Fibroblast of the conjunctiva (primary cell): ENCODE measurements at places on chromosomes 4 and X.

GRCh38 chrX:45794995-45795337, 594.3 kb upstream of the DIPK2B start:
- no peak for DNase-seq

DNA sequence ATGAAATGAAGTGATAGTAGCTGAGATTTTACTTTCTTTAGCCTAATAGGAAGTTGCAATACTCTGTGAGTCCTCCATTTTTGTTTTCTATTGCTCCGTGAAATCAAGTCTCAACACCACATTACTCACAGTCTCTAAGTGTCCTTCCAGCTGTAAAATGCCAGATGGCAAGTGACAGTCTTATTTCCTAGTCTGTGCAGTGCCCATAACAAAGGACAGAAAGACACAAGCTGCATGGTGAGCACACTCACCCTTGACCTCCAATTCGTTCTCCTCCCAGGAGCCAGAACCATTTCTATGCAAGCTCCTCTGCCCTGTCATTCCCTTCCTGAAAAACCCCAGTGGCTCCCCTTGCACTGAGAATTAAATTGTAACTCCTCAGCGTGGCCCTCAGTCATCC, 101.6 kb downstream of the PARM1 start:
- DNase-seq: no peak

DNA sequence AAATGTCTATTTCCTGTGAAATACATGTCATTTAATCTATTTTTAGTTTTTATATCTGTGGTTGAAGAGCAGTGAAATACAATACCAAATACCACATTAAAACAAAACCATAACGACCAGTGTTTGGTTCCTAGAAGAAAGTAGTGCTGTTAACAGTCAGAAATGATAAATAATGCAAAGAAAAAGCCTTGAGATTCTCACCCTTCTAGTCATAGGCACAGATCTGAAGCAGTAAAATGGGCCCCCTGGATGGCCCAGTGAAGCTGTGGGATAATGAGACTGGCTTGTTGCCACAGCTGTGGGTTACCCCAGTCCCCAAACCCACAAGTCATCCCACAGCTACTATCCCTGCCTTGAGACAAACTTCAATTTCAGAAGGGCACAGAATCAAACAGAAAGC, 137.3 kb upstream of the RPL34 start:
- DNase-seq: no peak

GRCh38 chr4:167622481-167623240, 388.4 kb upstream of the SPOCK3 start:
- DNase-seq: peak; percentile 40

DNA sequence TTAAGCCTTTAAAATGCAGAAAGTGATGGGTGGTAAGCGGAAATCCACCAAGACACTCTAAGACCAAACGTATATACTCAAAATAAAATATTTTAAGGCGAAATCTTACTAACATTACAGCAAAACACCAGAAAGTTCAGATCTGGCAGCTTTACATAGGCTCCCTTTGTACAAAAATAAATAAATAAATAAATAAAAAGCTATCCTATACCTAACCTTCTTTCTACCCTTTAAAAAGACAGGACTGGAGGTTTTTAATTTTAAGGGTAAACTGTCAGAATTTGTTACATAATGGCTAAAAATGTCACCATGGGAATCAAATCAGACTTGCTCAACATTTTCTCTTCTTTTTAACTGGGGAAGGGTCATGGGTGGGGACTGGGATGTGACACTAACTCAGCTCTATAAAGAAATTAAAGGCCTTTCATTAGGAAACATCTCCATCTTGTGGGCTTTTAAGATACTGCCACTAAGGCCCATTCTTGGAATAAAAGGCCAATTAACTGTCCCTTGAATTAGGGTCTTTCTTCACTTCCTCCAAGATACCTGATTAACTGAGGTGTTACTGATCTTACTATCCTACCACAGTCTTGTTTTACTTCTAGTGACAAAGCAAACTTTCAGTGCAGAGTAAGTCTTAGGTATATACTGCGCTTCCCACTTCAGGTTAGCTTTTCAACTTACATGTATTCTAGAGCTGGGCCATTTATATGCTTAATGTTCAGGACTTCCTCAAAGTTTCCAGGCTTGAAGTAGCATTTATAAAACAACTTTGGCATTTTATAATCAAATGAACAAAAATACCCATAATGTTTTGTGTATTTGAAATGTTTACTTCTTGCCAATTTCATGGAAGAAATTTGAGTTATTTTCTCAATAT, 13.3 kb downstream of the HNRNPD start:
- no peak for DNase-seq

DNA sequence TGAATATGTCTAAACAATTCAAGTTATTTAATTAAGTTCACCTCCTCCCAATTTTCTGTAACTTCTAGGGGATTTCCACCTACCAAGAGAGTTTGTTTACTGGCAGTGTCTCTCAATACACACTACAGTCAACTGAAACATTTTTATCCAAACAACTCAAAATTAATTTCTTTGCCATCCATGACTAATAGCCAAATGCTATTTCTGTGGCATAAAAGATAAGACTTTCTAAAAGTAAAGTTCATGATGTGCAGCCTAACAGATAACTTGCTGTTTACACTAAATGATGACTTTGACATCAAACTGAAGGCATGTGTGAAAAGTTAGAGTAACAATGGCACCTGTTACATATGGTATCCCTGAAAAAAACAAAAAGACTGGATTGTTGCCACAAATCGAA, 7.3 kb downstream of the TAB3 start:
- no peak for DNase-seq

DNA sequence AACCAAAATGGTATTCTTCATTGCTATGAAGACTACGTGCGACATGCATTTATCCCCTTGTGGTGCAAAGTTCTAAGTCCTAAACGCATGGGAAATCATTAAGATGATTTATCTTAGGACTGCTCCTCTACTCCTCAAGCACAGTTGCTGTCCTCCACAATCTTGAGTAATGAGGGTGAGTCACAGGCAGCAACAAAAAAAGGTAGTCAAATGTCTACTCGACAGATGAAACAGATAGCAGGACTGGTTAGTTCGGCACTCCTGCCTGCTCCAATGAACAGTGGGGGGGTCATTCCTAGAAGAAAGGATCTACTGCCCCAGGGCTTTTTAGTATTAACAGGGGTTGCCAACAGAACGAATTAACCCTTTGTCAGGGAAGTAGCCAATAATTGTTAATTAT, 233.7 kb upstream of the FGF13 start:
- DNase-seq: no peak

- no peak for DNase-seq
These were observed 195.5 kb upstream of the ATP6AP2 start for GRCh38 chrX:40385256-40385655.

- no peak for DNase-seq
These were observed 140.4 kb downstream of the MID1IP1 start for GRCh38 chrX:38941675-38942074.

GRCh38 chrX:53288189-53288588, 6.8 kb upstream of the IQSEC2 start:
- no peak for DNase-seq
